ENCODE measurements at places on chromosomes 1 and 21.

- no peak for DNase-seq
Measured at GRCh38 chr1:28180306-28181305, 4.1 kb upstream of the PTAFR start.

GRCh38 chr21:44547656-44548331 is 3.5 kb downstream of the KRTAP10-2 start:
- DNase-seq = no peak

GRCh38 chr21:41610042-41610839 is 102.3 kb upstream of the TMPRSS2 start:
- no peak for DNase-seq

DNA sequence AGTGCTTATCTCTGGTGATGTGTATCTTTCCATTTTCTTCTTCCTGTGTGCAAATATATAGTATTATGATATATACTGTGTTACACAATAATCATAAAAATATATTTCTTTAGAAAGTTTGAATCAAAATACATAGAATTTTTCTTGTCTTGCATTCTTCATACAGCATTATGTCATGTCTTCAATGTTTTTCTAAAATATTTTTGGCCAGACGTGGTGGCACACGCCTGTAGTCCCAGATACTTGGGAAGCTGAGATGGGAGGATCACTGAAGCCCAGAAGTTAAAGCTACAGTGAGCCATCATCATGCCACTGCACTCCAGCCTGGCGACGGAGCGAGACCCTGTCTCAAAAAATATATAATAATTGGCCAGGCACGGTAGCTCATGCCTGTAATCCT is 41.6 kb downstream of the IL6R start:
- DNase-seq = no peak

GRCh38 chr1:172843444-172843843 is 184.5 kb downstream of the FASLG start:
- DNase-seq = no peak

GRCh38 chr1:29379443-29380073 is 143.2 kb downstream of the PTPRU start:
- no peak for DNase-seq
